T-helper 2 cell (primary cell): ENCODE measurements at places on chromosomes 3 and 15.

- DNase-seq = no peak
Observed at GRCh38 chr3:51275111-51275805, 109.8 kb upstream of the MANF start.

DNA sequence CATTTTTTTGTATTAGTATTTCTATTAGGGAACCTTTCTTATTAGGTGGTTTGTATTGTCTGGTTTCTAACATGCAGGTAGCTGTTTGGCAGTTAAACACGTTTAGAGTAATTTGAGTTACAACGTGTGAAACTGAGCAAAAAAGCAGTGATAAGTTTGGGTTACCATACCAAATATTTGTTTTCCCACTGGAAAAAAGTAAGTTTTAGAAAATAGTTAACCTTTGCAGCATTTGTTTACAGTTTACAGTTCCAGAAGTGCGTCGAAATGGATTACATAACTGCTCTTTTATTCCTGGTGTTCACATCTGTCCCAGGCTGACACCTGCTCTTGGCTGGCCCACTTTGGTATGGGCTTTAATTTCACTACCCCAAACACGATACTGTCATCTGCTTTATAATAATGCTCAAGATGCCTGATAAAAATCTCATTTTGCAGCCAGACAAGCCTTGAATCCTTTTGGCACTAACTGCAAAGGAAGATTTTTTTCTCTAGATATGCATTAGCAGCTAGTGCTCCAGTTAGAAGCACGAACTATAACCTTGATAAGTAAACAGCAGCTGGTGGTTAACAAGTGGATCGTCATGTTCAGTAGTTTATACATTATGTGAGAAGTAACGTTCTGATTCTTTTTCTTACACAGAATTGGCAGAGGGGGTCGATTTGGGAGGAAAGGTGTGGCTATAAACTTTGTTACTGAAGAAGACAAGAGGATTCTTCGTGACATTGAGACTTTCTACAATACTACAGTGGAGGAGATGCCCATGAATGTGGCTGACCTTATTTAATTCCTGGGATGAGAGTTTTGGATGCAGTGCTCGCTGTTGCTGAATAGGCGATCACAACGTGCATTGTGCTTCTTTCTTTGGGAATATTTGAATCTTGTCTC, 5.3 kb downstream of the EIF4A2 start:
- no peak for DNase-seq

DNA sequence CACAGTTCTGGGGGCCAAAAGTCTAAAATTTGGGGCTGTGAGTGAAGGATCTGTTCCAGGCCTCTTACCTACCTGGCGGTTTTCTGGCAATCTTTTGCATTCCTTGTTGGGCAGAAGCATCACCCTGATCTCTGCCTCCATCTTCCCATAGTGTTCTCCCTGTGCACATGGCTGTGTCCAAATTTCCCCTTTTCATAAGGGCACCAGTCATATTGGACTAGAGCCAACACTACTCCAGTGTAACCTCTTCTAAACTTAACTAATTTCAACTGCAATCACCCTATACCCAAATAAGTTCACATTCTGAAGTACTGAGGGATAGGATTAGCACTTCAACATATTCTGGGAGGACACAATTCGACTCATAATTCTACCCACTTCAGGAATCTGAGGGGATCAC, 85.0 kb downstream of the CCNL1 start:
- no peak for DNase-seq

- no peak for DNase-seq
Observed at GRCh38 chr3:42664438-42664803, 10.9 kb downstream of the ZBTB47 start.

- DNase-seq = no peak
Observed at GRCh38 chr3:188683032-188683521, 488.7 kb upstream of the TPRG1 start.

GRCh38 chr15:40336744-40337122, 4.0 kb downstream of the CCDC9B start:
- no peak for DNase-seq

- DNase-seq = no peak
Observed at GRCh38 chr3:167983583-167983982, 112.1 kb downstream of the GOLIM4 start.

DNA sequence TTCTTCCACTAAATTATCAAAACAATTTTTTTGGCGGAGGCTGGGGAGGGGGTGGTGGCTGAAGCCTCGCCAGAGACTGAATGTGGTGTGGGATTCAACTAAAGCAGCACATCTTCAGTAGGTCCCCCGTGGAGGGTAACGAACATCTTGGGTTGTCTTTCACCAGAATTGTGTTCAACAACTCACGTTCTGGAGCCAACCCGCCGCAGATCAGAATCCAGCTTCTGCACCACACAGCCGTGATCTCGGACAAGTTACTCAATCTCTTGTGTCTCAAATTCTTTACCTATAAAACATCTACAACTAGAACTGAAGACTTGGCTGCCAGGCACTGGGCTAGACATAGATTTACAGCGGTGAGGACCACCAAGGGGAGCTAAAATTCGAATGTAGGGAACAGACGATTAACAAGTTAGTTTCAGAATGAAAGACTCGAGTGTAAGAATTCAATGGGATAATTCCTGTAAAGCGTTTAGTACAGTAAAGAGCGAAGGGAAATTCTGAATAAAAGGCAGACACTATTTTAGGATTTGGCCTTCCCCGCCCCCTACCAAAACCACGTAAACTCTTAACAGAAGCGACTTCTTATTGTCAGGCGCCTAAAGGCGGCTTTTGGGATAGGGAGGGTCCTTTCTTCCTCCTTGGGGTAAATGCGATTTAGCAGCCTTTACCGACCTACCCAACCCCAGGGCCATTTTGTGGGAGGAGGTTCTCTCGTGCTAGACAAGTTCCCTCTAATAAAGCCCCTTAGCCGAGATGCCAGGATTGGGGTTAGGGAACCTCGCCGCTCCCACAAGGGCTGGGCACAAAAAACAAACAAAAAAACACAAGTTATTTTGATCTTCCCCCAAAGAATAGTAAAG, 697 bp upstream of the RAB5A start:
- DNase-seq = peak; percentile 7

DNA sequence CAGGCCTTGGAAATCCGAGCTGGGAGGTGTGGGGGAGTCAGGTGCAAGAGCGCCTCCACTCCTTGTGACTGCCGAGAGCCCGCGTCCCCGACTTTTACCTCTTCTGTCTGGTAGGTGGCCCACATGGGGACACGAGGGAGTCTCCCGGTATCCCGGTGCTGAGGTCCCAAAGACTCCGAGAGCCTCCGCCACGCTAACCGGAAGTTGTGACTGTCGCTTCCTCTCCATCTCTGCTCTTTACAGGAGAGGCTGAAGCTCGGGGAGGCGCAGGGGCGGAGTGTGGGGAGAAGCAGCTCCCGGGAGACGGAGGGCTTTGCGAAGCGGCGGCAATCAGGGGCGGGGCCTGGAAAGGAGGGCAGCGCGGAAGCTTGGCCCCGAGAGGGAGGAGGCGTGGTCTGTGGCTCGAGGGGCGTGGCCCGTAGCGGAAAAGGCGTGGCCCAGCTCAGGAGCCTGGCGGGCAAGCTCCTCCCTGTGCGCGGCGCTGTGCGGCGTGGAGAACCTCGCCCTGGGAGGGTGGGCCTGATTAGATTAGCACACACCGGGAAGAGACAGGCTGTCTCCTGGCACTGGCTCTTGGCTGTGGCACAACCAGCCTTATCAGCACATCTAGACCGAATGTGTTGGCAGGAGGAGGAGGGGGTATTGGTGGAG, 143.9 kb downstream of the GABRB3 start:
- DNase-seq = no peak

- DNase-seq = no peak
Observed at GRCh38 chr3:100761211-100761942, 52.1 kb downstream of the TFG start.

GRCh38 chr3:139601191-139601961, 61.8 kb upstream of the RBP1 start:
- no peak for DNase-seq

GRCh38 chr15:40927495-40927872, 1.7 kb upstream of the DLL4 start:
- no peak for DNase-seq

DNA sequence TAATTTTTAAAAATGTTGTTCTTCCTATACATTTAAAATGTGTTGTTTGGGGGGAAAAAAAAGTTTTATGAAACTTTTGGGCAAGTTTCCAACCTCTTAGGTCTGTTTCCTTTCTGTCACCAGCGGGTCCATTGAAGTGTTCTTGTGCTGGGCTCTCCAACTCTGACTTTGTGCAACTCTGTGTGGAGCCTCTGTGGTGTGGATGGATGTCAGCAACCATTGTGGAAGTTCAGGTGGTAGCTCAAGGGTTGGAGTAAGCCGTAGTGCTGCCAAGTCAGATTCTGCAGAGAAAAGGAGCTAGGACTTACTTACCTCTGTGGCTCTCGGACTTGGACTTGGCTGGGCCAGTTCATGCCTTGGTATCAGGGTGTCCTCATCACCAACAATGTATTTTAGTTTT, 22.4 kb downstream of the ARID3B start:
- no peak for DNase-seq

GRCh38 chr3:120245386-120245785, 39.6 kb downstream of the GPR156 start:
- DNase-seq = no peak

DNA sequence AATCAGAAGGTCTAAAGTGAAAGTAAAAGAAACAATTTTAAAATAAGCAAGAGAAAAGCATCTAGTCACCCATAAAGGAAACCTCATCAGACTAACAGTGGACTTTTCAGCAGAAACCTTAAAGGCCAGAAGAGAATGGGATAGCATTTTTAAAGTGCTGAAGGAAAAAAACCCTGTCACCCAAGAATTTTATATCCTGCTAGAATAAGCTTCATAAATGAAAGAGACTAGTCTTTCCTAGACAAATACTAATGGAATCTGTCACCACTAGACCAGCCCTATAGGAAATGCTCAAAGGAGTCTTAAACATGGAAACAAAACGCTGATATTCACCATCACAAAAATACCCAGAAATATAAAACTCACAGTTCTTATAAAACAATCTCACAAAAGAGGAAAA, 46.9 kb downstream of the TAMM41 start:
- no peak for DNase-seq

DNA sequence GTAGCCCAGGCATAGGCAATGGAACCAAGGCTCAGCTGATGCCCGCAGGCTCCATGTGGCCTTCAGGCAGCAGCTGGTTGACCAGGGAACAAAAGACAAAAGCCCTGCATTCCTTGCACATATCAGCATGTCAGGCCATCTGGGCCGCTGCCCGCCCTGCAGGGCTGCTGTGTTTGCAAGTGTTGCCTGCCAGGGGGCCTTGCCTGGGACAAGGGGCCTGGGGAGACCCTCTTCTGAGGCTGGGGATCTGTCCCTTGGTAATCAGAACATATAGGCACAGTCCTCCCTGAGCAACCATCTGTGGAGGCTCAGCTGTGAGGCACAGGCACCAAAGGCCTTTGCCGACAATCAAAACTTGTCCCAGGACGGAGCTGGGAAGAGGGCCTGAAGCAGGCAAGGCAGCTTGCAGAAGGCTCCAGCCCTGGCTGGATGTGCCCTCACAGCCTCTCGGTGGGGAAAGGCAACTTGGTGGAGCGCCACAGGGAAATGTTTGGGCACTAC, 138.2 kb downstream of the TPRA1 start:
- no peak for DNase-seq

GRCh38 chr3:32551087-32551486, 19.6 kb downstream of the DYNC1LI1 start:
- DNase-seq = no peak

DNA sequence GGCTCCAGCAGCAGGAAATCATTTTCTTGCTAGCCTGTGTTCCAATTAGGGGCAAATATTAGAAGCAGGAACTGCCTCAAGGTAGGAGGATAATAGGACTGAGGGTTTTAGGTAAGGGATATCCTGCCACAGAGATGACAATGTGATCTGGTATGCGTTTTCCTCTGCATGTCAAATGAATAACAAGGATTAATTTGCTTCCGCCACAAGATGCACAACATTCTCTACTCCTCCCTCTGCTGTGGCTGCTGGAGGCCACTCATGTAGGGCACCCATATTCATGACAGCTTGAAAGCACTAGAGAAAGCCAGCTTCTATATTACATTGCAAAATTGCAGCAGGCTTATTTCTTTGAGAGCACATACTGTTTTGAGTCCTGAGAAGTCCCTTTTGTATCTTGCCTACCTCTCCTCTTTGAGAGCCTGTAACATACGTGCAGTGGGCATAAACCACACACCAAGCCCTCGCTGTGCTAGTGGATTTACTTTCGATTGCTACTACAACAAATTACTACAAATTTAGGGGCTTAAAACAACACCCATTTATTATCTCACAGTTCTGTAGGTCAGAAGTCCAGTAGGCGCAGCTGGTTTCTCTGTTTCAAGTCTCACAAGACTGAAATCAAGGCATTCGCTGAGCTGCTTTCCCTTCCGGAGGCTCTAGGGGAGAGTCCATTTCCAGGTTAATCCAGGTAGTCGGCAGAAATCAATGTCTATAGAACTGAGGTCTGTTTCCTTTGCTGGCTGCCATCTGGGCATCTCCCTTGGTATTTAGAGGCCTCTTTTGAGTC, 5.9 kb upstream of the CD47 start:
- no peak for DNase-seq

- no peak for DNase-seq
Observed at GRCh38 chr15:33242669-33243191, 48.2 kb upstream of the FMN1 start.

- DNase-seq = no peak
Observed at GRCh38 chr3:21790466-21790865, 39.5 kb upstream of the ZNF385D start.

GRCh38 chr15:69217381-69217780, 56.9 kb downstream of the GLCE start:
- DNase-seq = no peak

DNA sequence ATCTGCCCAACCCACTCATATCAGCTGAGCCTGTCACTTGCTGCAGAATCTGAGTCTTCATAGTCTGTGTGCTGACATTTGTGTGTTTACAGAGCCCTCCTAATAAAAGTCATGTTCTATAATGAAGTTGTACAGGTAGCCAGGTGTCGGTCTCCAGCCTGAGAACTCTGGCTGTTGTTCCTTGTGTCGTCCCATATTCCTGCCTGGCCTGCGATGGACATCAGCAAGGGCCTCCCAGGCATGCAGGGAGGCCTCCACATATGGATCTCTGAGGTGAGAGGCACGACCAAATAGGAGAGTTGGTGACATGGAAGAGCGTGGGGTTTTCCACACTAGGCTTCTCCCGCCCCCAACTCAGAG, 2.9 kb downstream of the VILL start:
- DNase-seq = no peak

- no peak for DNase-seq
Observed at GRCh38 chr15:31590609-31591008, 264.0 kb downstream of the KLF13 start.

- DNase-seq = peak; percentile 56
Observed at GRCh38 chr3:4421121-4421520, 45.9 kb downstream of the SUMF1 start.

GRCh38 chr15:51375966-51376640, 34.6 kb downstream of the GLDN start:
- DNase-seq = no peak
